ENCODE measurements at places on chromosomes 12 and 14.

- DNase-seq = no peak
Measured at GRCh38 chr14:20757965-20758364, 10.2 kb upstream of the EDDM3B start.

GRCh38 chr14:69244946-69245345, 15.0 kb upstream of the GALNT16 start:
- no peak for DNase-seq

GRCh38 chr12:72465155-72465554, 193.0 kb downstream of the TRHDE start:
- DNase-seq = no peak

- no peak for DNase-seq
Measured at GRCh38 chr14:31208546-31209424, 1.2 kb upstream of the HECTD1 start.

DNA sequence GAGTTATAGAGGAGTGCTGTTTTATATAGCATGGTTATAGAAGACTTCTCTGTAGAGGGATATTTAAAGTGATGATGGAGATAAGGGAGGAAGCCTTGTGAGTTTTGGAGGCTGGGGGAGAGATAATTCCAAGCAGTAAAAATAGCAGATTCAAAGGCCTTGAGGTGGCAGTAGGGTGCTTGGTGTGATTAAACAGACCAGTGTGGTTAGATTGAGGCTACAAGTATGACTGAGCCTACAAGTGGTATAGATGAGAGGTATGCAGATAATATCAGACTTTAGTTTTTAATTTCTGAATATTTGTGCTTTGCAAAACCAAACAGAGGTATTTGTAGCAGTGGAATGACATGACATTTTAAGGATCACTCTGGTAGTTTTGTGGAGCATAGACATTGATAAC, 20.3 kb downstream of the FANCM start:
- DNase-seq = no peak

DNA sequence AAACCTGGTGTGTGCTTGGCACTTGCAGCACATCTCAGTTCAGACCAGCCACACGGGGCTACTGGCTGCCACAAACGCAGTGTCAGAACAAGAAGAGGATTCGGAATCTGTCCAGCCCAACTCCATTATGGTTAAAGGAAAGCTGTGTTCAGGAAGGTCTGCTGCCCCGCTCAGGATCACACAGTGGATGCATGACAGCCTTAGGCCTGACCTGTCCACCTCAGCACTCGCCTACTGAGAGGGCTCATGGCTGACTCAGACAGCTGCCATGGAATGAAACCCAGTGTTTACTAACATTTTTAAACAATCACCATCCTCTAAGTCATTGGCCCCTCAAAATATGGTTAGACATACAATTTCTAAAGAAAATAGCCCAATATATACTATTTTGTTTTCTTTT, 5.6 kb upstream of the NIN start:
- no peak for DNase-seq

Data from stimulated activated CD8-positive, alpha-beta memory T cell treated with anti-CD3 and anti-CD28 coated beads, Interleukin-15, amount 100 ng/mL, for 24 hours (primary cell).